ENCODE measurements at places on chromosomes 5 and 9.

DNA sequence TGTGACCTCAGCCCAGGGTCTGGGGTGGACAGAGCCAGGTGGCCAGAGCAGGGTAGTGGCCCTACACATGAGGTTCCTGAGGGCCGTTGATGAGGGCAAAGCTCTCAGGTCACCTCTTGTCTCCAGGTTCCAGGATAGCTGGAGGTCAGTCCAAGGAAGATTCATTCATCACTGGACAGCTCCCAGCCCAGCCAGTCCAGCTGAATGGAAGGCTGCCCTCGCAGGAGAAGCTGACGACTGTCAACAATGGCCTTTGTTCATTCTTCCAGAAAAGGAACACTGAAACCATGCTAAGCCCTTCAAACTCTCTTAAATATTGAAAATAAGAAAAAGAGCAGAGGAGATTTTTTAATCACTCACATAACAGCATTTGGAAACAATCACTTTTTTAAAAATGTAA, 169.7 kb upstream of the TBCA start:
- no peak for DNase-seq

DNA sequence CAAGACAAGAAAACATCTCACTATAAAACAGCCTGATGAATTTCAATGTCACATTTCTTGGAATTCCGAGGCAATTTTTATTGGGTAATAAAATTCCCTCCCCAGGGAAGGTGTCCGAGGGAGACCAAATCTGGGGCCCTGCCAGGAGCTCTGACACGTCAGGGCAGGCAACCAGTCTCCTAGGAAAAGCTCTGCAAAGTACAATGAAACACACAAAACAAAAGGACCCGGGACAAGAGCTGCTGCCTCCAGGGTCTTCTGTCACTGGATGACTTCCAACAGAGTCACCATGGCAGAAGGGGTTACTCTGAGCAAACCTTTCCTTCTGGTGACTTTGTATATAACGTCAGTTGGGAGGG, 50.8 kb downstream of the SAXO1 start:
- no peak for DNase-seq

- peak; percentile 78 for DNase-seq
Observed at GRCh38 chr5:71887680-71888079, 168.6 kb downstream of the CARTPT start.

GRCh38 chr5:83729362-83729761, 8.7 kb upstream of the HAPLN1 start:
- no peak for DNase-seq

DNA sequence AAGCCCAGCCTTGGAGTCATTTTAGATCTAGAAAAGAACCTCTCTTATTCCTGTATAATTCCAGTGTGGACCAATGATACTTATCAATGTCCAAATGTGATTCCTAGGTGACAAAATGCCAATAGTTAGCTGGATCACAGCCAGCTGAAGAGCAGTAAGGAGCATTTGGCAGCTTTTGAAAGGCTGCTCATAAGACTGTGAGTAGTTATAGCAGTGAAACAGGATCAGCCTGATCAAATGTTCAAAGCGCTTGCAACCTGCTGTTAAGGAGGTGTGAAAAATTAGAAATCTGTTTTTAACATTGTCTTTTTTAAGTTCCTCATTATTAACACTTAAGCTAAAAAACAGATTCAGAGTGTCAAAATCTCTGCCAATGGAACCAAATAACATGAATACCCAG, 85.1 kb downstream of the SSBP2 start:
- no peak for DNase-seq

DNA sequence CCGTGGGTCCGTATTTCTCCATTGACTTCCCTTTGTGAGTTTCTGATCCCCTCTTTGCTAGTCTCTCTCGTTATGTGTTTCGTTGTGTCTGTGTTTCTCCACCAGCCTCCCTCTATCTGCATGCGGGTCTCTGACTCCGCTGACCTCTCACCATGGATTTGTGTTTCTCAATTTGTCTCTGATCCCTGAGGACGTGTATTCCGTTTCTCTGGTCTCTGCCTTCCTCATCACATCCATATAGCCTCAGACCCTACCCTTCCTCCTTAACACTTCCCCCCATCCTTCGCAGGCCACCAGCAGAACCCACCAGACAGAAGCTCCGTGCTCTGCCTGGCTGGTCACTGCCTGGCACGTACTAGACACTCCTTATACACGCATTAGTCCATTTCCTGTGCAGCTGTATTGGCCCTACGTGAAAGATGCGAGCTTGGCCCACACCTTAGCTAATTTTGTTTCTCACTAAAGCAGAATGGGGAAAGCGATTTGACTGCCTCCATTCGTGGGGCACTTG, 631 bp downstream of the B4GALT7 start:
- no peak for DNase-seq

DNA sequence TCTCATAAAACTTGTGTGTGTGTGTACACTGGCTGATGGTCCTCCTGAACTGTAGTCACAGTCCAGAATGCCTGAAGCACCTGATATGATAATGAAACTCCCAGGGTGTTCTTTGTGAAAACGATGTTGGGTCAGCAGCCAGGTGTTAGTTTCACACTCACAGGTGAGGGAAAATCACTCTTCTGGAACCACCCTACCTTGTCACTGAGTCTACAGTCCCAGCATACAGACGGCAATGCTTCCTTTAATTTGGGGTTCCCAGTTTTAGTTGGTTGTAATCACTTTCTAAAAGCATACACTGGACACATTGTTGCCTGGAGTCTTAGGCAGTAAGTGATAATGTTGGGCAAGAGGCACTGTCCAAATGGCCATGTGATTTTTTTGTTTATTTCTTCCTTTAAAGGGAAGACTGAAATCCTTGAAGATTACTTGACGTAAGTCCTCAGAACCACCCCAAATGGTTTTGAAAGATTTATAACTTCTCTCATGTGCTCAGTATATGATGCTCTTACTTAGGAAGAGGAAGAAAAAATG, 18.2 kb upstream of the MGAT1 start:
- no peak for DNase-seq

DNA sequence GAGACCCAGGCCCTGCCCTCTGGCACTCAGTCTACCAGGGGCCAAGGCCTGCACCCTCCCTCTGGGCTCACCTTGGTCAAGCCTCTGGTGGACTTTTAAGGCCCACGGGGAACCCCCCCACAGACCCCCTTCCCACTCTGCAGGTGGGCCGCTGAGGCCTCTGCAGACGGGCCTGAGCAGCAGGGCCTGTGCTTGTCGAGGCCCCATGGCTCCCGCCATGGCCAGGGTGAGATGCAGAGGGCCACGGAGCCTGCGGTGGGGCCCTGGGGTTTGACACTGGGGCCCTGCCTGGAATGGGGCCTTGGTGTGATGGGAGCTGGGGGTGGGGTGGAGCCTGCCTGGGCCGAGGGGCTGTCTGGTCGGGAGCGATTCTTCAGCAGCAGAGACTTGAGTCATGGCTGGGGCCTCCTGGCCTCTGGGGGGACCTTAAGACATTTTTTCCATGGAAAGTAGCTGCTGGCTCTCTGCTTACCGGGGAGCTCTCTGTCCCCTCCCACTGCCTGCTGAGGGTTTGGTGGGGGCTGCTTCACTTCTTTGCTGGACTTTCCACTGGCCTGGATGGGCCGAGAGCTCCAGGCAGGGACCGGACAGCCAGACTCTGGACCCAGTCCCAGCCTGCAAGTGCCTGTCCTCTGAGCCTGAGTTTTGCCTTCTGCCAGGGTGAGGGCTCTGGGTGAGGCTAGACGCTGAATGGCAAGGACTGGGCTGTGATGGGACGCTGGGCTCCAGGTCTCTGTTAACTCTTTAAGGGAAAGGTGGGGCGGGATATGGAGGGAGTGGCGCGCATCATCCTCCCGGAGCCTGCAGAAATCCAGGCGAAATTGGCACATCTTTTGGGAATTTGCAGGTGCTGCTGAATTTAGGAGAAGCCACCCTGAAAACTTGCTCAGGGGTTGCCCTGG, 132.2 kb downstream of the RXRA start:
- no peak for DNase-seq

DNA sequence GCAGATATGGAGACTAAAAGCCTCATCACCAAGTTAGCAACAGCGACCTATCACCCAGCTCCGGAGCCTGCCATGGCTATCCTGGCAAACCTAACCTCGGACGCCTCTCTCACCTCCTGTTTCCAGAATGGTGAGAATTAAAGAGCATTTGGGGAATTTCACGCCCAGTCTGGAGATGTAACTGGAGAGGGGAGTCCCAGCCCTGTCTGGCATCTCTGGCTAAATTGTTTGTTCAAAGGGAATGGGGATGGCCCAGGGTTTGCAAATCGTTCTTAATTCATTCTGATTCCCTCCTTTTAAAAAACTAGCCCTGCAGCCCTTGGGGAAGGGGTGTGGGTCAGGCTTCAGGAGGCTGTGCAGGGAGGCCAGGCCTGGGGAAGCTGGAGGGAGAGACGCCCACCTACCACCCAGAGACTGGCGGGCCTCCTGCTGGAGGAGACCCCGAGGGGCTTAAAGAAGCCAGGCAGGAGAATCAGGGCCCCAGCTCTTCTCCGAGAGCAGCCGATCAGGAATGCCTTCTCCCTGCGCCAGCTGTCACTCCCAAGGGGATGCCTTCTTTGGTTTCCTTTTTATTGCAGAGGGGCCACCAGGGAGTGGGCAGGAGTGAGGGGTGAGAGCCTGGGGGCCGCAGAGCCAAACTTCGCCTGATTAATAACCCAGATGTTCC, 964 bp upstream of the COL5A1 start:
- DNase-seq = no peak

- no peak for DNase-seq
Observed at GRCh38 chr9:73441223-73441622, 289.6 kb downstream of the ANXA1 start.

DNA sequence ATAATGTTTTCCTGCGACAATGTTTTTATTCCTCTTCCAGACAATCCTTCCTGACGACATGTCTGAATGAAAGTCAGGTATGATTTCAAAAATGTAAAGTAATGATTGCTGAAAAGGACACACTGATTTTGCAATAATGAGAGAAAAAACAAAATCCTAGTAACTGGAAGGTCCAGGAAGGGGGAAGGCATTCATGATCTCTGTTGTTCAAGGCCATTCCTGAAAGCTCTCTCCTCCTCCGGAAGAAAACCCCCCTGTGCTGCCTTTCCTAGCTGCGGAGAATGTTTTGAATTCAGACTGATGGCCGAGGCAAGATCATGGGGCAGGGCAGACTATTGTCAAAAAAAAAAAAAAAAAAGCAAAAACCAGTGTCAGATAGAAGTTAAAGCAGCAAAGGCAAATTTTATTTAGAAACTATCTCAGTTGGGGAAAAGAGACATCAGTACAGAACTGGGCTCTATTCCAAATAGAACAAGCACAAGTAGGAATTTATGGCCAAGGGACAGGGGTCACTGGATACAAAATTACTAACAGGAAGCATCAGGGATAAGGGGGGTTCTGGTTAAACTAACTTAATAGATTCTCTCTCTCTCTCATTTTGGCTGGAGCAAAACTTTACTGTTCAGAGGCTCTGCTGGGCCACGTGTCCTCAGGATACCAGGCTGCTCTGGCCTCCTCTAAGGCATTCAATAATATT, 36.5 kb upstream of the CTSV start:
- no peak for DNase-seq

GRCh38 chr5:38450627-38451026, 105.8 kb downstream of the LIFR start:
- DNase-seq = no peak

GRCh38 chr9:24451346-24451745, 94.4 kb downstream of the IZUMO3 start:
- DNase-seq = no peak

- no peak for DNase-seq
Observed at GRCh38 chr5:150081541-150082283, 4.6 kb downstream of the CSF1R start.

GRCh38 chr9:133419005-133419404, 1.2 kb upstream of the REXO4 start:
- DNase-seq = no peak

GRCh38 chr9:4114569-4115505, 185.0 kb downstream of the GLIS3 start:
- no peak for DNase-seq

GRCh38 chr5:106860398-106861044, 810.2 kb downstream of the EFNA5 start:
- DNase-seq = no peak

Data from activated CD4-positive, alpha-beta T cell treated with anti-CD3 and anti-CD28 coated beads, Interleukin-10, Interleukin-2, amounts not matched to agents 100 ng/mL and 50 ng/mL, durations not matched to agents 16 hours and 8 hours (primary cell).